ENCODE measurements at places on chromosomes 2 and 18. TPM values are rescaled to one million over a fixed set of nuclear protein-coding genes. Genes with fewer than 3 reads are reported as not detected.
A peak's percentile ranks its signal among the peaks of the same experiment; 100 is the strongest.

- H3K27ac ChIP-seq = peak overlapping the region; percentile 85
- no peaks in the 10 kb centered on the region for H3K36me3 ChIP-seq
- peak; percentile 75 for DNase-seq
- H3K4me1 ChIP-seq = peaks cover 20% of the 10 kb centered on the region
Measured at GRCh38 chr2:8677646-8678592, 3.9 kb upstream of the ID2 start.

- H3K27ac ChIP-seq = no peak overlapping the region
- no peak for DNase-seq
- no peak overlapping the region for H3K4me3 ChIP-seq
Measured at GRCh38 chr2:158936978-158937377, 31.5 kb upstream of the TANC1 start.

The SULT1C4 gene
- total RNA-seq = 5.1 TPM

GRCh38 chr2:112055730-112056625 lies 909 bp downstream of the TMEM87B start:
- peak overlapping the region; percentile 72 for H3K27ac ChIP-seq
- H3K4me3 ChIP-seq = peak overlapping the region; percentile 87
- H3K4me1 ChIP-seq = peaks cover 13% of the 10 kb centered on the region

- DNase-seq = peak; percentile 83
- H3K36me3 ChIP-seq = peaks cover 1% of the 10 kb centered on the region
- peak overlapping the region; percentile 83 for H3K27ac ChIP-seq
Measured at GRCh38 chr2:36502081-36502480, 95.9 kb downstream of the FEZ2 start.

DNA sequence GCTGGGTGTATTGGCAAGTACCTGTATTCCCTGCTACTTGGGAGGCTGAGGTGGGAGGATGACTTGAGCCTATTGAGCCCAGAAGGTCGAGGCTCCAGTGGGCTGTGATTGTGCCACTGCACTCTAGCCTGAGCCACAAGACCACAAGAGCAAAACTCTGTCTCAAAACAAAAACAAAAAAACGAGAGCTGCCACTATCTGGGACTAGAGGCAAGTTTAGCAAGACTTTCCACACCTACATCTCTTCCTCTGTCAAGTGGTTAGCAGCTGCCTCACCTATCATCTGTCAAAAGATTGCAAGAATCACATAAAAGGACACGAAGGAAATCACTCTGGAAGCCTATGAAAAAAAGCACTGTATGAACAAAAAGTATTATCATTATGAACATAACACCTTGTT lies 55.2 kb upstream of the RIOK3 start:
- no peak for DNase-seq
- no peak overlapping the region for H3K27ac ChIP-seq
- H3K4me3 ChIP-seq = no peak overlapping the region
- H3K36me3 ChIP-seq = no peaks in the 10 kb centered on the region
- no peaks in the 10 kb centered on the region for H3K27me3 ChIP-seq

The B3GNT7 gene
- total RNA-seq = 3.6 TPM

GRCh38 chr2:142973160-142973821 lies 95.8 kb downstream of the KYNU start:
- H3K36me3 ChIP-seq = no peaks in the 10 kb centered on the region
- peak overlapping the region; percentile 77 for H3K27ac ChIP-seq
- DNase-seq = no peak
- no peak overlapping the region for H3K4me3 ChIP-seq

DNA sequence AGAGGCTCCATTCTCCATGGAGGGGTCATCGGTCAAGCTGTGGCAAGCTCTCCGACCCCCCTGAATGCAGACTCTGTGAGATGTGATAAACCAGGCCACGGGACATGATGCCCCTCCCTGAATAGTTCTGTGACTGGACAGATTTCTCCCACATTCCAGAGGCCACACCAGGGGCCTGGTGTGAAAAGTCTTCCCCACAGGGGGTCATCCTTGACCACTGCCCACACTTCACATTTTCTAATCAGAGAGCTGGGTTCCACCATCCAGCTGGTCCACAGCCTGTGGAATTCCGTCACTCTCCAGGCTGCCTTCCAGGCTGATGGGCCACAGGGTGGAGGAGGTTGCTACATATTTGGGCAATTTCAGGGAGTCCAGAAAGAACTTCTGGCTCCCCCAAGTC lies 51.3 kb upstream of the CYRIA start:
- H3K36me3 ChIP-seq = no peaks in the 10 kb centered on the region
- no peaks in the 10 kb centered on the region for H3K4me1 ChIP-seq
- peaks cover 3% of the 10 kb centered on the region for H3K27me3 ChIP-seq
- H3K4me3 ChIP-seq = no peak overlapping the region
- DNase-seq = no peak

DNA sequence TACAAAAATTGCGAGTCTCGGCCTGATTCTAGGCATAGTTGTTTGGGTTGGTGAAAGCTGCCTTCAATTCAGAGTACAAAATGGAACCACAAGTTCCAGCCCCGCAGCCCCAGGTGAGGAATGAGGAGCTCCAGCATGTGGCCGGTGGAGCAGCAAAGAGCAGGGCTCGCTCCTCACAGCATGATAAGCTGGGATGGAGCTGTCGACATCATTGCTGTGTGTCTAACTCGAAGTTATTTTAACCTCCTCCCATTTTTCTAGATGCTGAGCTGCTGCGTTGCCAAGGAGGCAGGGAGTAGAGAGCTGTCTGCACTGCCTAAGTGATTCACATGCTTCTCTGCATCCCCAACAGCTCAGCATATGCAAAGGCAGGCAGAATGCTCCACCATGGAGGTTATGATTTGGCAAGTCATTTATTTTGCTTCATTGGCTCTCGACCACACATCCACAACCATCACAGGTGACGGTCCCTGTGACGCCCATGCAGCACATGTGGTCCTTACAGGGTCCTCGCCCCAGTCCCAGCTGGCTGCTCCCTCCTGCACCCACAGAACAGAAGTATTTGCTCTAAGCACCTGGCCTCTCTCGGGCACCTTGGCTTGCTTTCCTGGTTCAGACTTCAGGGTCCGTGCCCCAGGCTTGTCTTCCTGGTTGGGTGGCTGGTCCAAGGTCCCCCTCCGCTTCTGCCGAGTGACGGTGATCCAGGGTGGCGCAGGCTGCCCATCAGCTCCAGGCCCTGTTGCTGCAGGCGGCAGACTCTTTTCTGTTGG lies 66.0 kb upstream of the MGAT4A start:
- H3K36me3 ChIP-seq = no peaks in the 10 kb centered on the region
- H3K27ac ChIP-seq = peak overlapping the region; percentile 94
- H3K4me1 ChIP-seq = peaks cover 72% of the 10 kb centered on the region
- no peaks in the 10 kb centered on the region for H3K27me3 ChIP-seq
- no peak for DNase-seq

- H3K36me3 ChIP-seq = no peaks in the 10 kb centered on the region
- no peak for DNase-seq
- H3K4me1 ChIP-seq = no peaks in the 10 kb centered on the region
- no peak overlapping the region for H3K27ac ChIP-seq
- H3K4me3 ChIP-seq = no peak overlapping the region
Measured at GRCh38 chr2:11679486-11680181, 9.6 kb upstream of the NTSR2 start.

The DYNAP gene
- not detected for total RNA-seq

The MYO7B gene
- 0.58 TPM for total RNA-seq

- H3K27me3 ChIP-seq = peaks cover 2% of the 10 kb centered on the region
- no peaks in the 10 kb centered on the region for H3K36me3 ChIP-seq
- H3K27ac ChIP-seq = no peak overlapping the region
- DNase-seq = no peak
- H3K4me3 ChIP-seq = no peak overlapping the region
Measured at GRCh38 chr2:174333372-174334277, 1.1 kb upstream of the SP9 start.

The TUBA3E gene
- total RNA-seq = 0.57 TPM

DNA sequence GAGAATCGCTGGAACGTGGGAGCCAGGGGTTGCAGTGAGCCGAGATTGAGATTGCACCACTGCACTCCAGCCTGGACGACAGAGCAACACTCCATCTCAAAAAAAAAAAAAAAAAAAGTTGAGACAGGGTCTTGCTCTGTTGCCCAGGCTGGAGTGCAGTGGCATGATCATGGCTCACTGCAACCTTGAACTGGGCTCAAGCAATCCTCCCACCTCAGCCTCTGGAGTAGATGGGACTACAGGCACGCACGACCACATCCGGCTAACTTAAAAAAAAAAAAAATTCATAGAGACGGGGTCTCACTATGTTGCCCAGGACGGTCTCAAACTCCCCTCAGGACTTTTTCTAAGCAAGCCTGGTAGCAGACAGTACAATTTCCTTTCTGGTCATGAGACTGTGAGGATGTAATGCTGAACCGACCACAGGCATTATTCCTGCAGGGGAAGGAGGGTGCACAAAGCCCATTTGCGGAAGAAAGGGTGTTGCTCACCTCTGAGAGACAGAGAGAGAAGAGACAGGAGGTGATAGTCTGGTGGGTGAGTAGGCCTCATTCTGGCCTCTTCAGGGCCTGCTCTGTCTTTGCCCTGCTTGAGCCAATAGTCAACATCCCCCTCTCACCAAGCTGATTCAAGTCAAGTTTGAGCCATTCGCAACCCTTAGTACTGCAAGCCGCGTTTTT lies 205.3 kb downstream of the ZFP36L2 start:
- no peaks in the 10 kb centered on the region for H3K27me3 ChIP-seq
- peak overlapping the region; percentile 8 for H3K27ac ChIP-seq
- peaks cover 56% of the 10 kb centered on the region for H3K4me1 ChIP-seq
- no peak overlapping the region for H3K4me3 ChIP-seq

The CYP1B1 gene
- total RNA-seq = 1.8 TPM

The SCYGR3 gene
- total RNA-seq = not detected

- H3K4me1 ChIP-seq = peaks cover 13% of the 10 kb centered on the region
- no peak overlapping the region for H3K4me3 ChIP-seq
Measured at GRCh38 chr2:74693668-74694067, 39.6 kb downstream of the SEMA4F start.

GRCh38 chr2:179429060-179429471 lies 164.4 kb upstream of the SESTD1 start:
- no peaks in the 10 kb centered on the region for H3K36me3 ChIP-seq
- H3K4me3 ChIP-seq = no peak overlapping the region
- DNase-seq = no peak
- H3K4me1 ChIP-seq = no peaks in the 10 kb centered on the region

The KLHL41 gene
- not detected for total RNA-seq

GRCh38 chr2:23488584-23488983 lies 103.6 kb downstream of the KLHL29 start:
- H3K4me1 ChIP-seq = no peaks in the 10 kb centered on the region
- H3K27ac ChIP-seq = no peak overlapping the region
- no peaks in the 10 kb centered on the region for H3K27me3 ChIP-seq
- no peak overlapping the region for H3K4me3 ChIP-seq

DNA sequence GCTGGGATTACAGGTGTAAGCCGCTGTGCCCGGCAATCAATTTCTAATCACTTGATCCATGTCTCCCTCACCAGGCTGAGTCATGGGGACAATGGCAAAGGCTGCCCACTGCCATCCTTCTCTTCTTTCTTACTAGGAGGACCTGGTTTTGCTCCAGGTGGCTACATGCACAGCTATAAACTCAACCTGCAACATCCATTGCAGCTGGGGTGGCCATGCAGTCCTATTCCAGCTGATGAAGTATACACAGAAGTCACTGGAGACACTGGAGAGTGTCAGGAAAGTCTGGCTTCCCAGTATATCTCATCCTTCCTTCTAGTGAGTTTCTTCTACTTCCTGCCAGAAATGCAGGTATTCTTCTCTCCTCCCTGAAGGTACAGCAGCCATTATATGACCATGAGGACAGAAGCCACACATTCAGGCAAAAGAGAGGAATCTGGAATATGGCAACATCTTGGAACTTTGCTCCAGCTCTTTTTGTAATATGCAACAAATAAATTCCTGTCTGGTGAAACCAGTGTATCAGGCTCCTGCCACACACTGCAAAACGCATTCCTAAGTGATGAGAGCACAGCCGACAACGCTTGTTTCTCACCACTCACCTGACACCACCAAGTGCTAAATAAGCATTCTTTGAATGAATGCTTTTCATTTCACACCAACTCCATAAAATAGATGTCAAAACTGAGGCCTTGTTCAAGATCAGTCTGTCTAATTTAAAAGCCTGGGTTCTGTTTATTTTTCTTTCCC lies 32.3 kb downstream of the SCTR start:
- peaks cover 61% of the 10 kb centered on the region for H3K4me1 ChIP-seq
- H3K27me3 ChIP-seq = no peaks in the 10 kb centered on the region
- H3K36me3 ChIP-seq = no peaks in the 10 kb centered on the region
- H3K4me3 ChIP-seq = no peak overlapping the region
- DNase-seq = peak; percentile 92

DNA sequence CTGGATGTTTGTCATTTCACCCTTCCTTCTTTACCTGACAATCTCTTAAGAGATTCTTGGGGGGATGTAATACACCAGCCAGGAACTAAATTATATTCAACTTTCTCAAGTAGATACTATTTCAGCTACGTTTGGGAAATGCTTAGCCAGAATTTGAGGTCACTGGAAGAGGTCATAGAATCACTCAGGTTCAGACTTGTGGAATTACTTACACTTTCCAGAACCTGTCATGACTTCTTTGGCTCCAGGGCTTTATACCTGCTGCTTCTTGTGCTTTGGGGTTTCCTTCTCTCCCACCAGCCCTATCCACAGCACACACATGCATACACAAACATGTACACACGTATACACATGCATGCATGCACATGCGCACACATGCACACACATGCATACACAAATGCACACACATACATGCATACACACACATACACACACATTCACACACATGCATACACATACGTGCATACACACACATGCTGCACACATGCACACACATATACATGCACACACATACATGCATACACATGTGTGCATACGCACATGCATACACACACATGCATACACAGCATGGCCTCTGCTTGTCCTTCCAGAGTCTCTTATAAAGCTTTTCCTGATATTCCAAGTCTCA lies 23.5 kb upstream of the ANXA4 start:
- no peak for DNase-seq
- no peak overlapping the region for H3K4me3 ChIP-seq

GRCh38 chr2:166332106-166332505 lies 43.6 kb downstream of the SCN9A start:
- H3K4me1 ChIP-seq = no peaks in the 10 kb centered on the region
- no peak overlapping the region for H3K4me3 ChIP-seq
- no peak overlapping the region for H3K27ac ChIP-seq
- H3K27me3 ChIP-seq = no peaks in the 10 kb centered on the region

DNA sequence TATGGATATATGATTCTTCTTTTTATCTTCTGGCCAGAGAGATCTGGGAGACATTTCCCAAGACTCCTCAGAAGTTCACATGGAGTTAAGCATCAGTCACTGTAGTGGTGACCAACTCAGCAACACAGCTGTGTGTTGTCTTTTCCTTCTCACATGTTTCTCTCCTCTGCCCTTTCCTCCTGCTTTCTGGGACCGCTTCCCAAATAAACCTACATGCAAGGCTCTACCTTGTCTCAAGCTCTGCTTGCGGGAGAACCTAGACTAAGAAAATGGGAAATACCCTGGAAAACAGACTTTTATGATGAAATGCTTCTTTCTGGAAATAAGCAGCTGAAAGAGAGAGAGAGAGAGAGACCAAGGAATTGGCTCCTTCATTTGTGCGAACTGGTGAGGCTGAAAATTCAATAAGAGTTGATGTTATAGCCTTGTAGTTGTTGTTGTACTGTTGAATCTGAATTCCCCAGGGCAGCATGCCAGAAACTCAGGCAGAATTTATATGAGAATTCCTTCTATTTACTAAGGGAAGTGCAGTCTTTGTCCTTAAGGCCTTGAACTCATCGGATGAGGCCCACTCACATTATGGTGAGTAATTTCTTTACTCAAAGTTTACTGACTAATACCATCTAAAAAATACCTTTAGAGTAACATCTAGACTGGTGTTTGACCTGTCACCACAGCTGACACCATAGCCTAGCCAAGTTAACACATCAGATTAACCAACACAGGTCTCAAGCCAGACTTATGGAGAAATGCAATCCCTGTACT lies 22.7 kb upstream of the DSC1 start:
- no peaks in the 10 kb centered on the region for H3K27me3 ChIP-seq
- no peaks in the 10 kb centered on the region for H3K36me3 ChIP-seq
- no peak overlapping the region for H3K4me3 ChIP-seq
- H3K27ac ChIP-seq = no peak overlapping the region
- H3K4me1 ChIP-seq = peaks cover 4% of the 10 kb centered on the region

The LAMA1 gene
- 129 TPM for total RNA-seq
